ENCODE measurements at places on chromosomes 12 and 14. TPM values are rescaled to one million over a fixed set of nuclear protein-coding genes. Genes with fewer than 3 reads are reported as not detected.

GRCh38 chr12:104662203-104662602 lies 205.5 kb downstream of the CHST11 start:
- no peak for DNase-seq

DNA sequence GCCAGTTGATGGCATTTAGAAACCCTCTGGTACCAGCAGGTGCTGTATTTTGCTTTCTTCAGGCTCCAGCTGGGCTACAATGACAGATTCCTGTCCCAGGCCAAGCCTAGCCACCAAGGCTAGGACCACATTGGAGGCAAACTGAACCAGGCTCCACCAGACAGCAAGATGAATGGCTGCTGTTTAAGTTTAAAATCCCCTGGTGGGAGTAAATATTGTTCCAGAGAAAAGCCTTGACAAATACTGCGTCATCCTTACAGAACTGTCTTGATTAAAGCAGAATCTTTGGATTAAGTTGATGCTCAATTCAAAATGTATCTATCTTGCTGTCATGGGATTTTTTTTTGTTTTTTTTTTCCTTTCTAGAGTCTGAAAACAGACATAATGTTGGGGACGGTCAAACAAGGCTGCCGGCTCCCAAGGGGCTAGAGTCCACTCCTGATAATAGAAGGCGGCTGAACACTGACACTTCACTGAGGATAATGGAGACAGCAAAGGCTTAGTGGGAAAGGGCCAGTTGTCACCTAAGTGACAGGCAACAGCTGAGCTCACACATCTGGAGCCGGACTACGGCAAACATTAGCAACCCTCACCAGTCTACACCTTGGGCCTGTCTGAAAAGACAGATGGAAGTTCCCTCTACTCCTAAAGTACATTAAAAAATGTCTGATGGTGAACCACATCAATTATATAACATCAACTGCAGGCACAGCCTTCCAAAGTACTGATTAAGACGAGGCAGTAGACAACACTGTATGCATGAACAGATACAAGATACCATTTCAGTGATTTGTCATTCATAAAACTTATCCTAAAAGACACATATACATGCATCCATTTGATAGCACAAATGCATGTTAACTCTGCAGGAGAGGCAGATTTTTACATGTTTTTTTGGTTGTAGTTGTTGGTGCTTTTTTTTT lies 1.7 kb downstream of the PRICKLE1 start:
- DNase-seq = no peak

- DNase-seq = no peak
Observed at GRCh38 chr14:71194251-71194650, 287.0 kb downstream of the PCNX1 start.

DNA sequence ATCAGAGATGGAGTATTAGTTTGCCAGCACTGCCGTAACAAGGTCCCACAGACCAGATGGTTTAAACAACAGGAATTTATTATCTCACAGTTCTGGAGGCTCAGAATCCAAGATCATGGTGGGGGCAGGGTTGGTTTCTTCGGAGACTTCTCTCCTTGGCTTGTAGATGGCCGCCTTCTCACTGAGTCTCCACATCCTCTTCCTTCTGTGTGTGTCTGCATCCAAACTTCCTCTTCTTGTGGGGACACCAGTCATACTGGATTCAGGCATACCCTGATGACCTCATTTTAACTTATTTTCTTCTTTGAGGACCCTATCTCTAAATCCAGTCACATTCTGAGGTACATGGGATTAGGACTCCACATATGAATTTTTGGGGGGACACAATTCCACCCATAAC lies 455.5 kb downstream of the RGS6 start:
- DNase-seq = no peak

DNA sequence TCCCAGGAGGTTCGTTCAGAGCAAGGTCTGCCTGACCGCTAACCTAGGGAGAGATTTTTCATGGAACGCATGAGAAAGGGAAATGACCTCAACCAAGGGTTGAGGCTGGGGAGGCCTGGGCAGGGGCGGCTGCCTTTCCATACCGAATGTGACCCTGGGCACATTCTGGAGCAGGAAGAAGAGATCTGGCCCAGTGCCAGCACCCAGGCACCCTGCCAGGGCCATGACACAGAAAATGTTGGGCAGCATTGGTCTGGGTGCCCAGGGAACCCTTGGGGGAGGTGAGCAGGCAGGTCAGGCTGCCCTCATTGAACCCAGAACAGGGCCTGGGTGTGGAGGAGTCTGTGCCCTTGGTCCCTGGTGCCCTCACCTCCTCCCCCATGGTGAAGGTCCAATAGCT lies 106.8 kb downstream of the CALM1 start:
- no peak for DNase-seq

DNA sequence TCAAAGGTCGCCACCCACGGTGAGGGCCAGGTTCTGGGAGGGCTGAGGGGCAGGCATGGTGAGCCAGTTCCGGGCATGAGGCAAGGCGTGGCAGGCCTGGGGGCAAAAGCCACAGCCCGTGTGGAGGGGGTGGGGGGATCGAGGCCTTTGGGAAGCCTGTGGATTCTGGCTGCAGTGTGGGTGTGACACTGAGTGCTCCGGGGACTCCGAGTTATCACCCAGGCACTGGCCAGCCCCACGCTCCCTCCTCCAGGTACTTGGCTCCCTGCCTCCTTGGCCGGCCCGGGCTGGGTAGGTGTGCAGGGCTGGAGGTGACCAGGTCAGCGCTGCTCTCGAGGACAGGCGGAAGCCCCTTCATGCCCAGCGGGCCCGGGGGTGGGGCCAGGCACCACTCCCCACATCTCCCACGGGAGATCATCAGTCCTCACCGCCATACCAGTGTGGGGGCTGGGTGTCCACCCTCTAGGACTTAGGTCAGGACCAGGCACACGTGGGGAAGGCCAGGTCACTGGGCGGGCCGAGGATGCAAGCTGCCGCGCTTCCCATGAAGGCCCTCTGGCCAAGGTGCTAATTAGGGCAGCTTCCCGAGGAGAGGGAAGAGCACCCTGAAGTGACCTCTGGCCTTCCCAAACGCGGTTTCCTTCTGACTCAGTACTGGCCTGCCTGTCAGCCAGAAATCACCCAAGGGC lies 34.1 kb upstream of the TDRD9 start:
- DNase-seq = no peak

KRT79 gene
- total RNA-seq = not detected

IL31 gene
- not detected for total RNA-seq

DNA sequence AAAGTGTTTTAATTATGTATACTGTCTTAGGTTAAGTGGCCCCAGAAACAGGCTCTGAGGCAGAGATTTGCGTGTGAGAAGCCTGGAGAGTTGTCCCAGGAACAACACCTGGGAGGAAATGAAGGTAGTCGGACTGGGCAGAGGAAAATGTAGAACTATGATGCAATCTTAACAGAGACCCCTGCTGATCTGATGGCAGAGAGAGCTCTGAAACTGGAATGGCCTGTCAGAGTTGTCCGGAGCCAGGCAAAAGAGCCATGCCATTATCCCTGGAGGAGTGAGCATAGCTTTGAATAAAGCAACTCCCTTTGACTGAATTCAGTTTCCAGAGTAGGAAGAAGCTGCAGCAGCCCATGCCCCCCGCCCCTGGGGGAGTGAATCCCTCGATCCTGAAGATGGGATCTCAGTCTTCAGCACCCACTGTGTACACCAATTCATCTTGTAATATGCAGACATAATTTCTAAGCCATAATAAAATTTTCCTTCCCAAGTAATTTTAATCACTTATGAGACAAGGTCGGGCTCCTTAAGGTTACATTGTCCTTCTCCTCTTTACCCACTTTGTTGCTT lies 264.8 kb downstream of the PDZRN4 start:
- DNase-seq = no peak

- no peak for DNase-seq
Observed at GRCh38 chr14:97788364-97788763, 991.2 kb downstream of the VRK1 start.

Measured in neural crest cell (in vitro differentiated cells).